Natural killer cell (primary cell): ENCODE measurements at places on chromosomes 3 and 15. TPM values are rescaled to one million over a fixed set of nuclear protein-coding genes. Genes with fewer than 3 reads are reported as not detected.
A peak's percentile ranks its signal among the peaks of the same experiment; 100 is the strongest.

Gene TPRA1
- total RNA-seq: 22.1 TPM

DNA sequence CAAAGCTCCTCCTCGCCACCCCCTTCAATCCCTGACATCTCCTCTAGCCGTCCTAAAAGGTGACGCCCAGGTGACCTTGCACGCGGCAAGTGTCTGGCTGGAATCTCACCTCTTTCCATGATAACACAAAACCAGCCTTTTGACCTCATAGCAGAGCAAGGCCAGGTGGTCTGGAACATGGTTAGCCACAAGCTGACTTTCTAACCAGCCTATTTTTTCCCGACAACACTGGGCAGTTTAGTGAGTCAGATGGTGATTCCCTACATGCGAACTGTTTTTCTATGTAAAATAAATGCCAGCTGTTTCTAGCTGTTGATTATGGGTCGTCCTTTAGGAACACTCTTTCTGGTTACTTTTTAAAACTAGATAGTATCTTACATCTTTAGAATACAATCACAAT, 243.0 kb downstream of the CD47 start:
- DNase-seq: no peak

- DNase-seq: peak; percentile 70
These were observed 42.5 kb downstream of the TPRA1 start for GRCh38 chr3:127547761-127548605.

DNA sequence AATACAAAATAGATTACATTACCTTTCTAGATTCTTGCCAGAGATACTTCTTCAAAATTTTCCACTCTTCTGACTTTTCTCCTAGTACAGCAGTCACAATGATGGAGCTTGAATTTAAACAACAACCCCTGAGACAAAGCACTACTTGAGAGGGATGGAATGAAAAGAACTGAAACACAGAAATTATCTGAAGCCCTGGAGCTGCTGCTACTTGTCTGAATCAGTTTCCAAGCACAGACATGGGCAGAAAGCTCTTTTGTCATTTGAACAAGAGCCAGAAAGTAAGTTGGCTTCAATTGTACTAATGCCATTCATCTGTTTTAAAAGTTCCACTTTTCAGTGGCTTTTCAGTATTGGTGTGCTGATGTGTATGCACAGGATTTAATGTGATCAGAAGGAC, 718.5 kb upstream of the ARPP21 start:
- DNase-seq: no peak

DNA sequence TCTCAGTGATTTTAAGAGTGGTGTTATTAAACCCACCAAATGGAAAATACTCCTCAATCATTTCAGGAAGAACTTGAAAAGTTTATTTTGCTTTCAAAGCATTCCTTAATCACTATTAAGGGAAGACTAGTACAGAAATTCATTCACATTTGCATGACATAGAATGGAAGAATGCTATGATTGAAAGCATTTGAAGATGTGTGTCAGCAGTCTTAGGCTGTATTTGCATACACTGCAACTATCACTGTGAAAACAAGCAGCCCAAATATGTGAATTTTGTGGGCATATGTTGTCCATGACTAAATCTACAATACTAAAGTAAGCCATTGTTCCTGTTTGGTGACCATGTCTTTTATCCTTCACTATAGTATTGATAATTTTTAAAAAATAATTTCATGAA, 95.8 kb downstream of the CNTN3 start:
- no peak for DNase-seq

DNA sequence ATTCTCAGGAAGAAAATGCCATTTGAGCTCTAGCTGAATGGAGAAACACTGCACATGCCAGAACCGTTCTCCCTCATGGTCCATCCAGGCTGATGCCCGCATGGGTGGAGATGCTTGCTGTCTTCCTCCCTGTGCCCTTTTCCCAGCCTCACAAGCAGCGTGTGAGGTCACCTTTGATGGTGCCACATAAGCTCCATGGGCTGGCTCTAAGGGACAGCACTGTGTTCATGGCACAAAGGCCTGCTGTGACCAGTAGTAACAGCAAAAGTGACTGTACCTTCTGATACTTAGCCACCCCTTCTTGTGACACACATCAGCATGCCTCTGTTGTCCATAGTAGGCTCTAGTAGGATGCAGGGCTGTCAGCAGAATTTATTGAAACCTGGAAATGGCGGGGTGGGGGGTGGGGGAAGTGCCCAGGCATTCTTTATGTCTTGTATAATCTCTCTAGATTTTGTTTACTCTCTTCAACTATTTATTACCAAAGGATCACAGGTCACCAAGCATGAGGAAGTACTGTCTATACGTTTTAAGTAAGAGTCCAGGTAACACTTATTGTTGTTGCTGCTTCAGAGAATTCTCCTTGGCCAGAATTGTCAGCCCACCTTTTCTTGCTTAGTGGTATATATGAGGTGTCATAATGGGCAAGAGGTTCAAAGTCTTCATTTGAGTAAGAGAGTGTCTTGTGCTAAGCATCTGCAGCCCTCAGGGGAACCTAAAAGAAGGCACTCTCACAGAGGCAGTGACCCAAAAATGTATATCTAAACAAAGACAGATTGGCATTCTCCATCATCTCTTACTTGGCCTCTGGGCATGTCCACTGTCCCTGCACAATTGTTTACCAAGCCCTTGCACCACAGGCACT, 56.5 kb downstream of the RAB7A start:
- DNase-seq: no peak

GRCh38 chr3:174330303-174330702, 528.8 kb upstream of the NAALADL2 start:
- no peak for DNase-seq

GRCh38 chr3:14764331-14765059, 54.3 kb upstream of the FGD5 start:
- no peak for DNase-seq

Gene CEP97
- total RNA-seq: 11.0 TPM

Gene DUOXA1
- 0.40 TPM for total RNA-seq
